ENCODE measurements at places on chromosomes 3 and 15. TPM values are rescaled to one million over a fixed set of nuclear protein-coding genes. Genes with fewer than 3 reads are reported as not detected.

Gene NCK1
- polyA plus RNA-seq, result 24.3 TPM

Gene SCN11A
- not detected for polyA plus RNA-seq

Gene ADIPOQ
- polyA plus RNA-seq, result not detected

Gene TRPM1
- not detected for polyA plus RNA-seq

Gene ECE2
- not detected for polyA plus RNA-seq

Gene GREM1
- polyA plus RNA-seq, result 852 TPM

Gene GRM2
- polyA plus RNA-seq, result 0.19 TPM

Gene CAV3
- not detected for polyA plus RNA-seq

Gene DPPA2
- not detected for polyA plus RNA-seq

Gene SNX22
- polyA plus RNA-seq, result 0.04 TPM

Gene SERPINI1
- 1.3 TPM for polyA plus RNA-seq

Gene PTX3
- 135 TPM for polyA plus RNA-seq

Gene CTXN2
- not detected for polyA plus RNA-seq

- no peak for DNase-seq
Observed at GRCh38 chr3:140552403-140552802, 125.5 kb upstream of the TRIM42 start.

- peak; percentile 20 for DNase-seq
Observed at GRCh38 chr3:62876064-62876463, 848 bp upstream of the CADPS start.

- DNase-seq, result no peak
Observed at GRCh38 chr3:185330644-185331043, 32.3 kb upstream of the MAP3K13 start.

DNA sequence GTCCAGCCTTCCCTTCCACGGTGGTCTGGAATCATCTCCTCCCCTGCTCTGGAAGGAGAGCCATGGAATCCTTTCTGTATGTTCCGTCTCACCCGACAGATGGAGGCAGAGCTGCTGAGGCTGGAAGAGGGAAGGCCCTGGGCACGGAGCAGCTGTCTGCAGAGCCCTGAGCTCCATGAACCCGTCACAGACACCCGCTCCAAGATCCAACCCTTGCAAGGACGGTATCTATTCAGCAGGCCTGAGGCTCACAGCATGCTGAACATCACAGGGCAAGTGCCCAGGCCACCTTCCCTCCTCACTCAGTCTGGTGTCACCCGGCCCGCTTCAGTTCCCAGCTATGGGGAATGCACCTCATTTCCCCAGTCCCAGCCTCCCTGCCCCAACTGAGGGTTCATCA is 103.9 kb downstream of the LRIG1 start:
- no peak for DNase-seq

GRCh38 chr3:145869958-145870357 is 291.0 kb downstream of the PLOD2 start:
- DNase-seq, result no peak

DNA sequence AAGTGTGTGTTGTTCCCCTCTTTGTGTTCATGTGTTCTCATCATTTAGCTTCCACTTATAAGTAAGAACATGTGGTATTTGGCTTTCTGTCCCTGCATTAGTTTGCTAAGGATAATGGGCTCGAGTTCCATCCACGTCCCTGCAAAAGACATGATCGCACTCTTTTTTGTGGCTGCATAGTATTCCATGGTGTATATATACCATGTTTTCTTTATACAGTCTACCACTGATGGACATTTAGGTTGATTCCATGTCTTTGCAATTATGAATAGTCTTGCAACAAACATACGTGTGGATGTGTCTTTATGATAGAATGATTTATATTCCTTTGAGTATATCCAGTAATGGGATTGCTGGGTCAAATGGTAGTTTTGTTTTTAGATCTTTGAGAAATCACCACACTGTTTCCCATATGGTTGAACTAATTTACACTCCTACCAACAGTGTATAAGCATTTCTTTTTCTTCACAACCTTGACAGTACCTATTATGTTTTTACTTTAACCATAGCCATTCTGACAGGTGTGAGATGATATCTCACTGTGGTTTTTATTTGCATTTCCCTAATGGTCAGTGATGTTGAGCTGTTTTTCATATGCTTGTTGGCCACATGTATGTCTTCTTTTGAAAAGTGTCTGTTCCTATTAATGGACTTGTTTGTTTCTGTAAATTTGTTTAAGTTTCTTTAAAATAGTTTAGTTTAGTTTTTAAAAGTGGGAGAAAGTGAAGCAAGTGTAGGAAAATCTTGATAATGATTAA is 21.9 kb upstream of the SLC30A4 start:
- no peak for DNase-seq

GRCh38 chr15:99712415-99712814 is 20.8 kb downstream of the LYSMD4 start:
- DNase-seq, result no peak

- DNase-seq, result no peak
Observed at GRCh38 chr3:5014391-5014790, 35.2 kb downstream of the BHLHE40 start.

GRCh38 chr3:194064380-194065332 is 71.3 kb upstream of the HES1 start:
- no peak for DNase-seq

DNA sequence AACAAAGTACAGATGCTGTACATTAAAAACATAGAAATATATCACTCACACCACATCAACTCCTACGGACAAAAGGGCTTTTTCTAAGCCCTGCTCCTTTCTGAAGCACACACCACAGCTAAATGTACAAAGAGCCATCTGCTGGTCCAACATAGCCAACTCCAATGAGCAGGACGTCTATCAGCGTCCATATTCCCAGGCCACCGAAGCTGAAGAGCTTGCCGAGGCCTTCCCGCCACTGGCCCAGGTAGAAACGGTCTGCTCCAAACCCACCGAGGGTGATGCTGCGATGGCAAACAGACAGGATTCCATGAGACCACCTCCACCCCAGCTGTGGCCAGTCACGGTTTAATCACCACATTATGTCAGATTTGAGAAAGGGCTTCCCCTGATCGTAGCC is 9.8 kb downstream of the TM2D3 start:
- no peak for DNase-seq

DNA sequence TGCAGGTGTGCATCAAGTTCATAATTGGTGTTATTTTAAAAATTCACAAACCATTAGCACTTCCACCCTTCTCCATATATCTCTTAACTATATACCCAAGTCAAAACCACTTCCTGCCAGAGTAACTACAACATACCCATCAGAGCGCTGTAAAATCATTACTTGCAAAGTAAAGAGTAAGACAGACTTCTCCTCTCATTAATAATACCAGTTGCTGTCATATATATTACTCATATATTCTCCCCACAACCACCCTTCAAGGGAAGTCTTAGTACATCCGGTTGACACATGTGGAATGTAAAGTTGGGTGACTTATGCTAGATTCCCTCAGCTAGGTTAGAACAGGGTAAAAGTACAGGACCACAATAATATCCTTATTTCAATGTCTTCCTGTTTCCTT is 5.6 kb downstream of the TERC start:
- peak; percentile 75 for DNase-seq

DNA sequence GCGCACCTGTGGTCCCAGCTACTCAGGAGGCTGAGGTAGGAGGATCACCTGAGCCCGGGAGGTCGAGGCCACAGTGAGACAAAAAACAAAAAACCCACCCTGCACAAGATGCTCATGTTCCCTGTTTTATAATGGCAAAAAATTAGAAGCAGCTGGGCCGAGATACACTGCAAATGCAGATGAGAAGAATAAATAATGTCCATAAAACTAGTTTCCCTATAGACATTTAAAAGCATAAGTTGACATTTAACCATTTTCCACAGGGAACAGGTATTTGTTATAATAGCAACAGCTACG is 537 bp upstream of the SCAP start:
- no peak for DNase-seq

DNA sequence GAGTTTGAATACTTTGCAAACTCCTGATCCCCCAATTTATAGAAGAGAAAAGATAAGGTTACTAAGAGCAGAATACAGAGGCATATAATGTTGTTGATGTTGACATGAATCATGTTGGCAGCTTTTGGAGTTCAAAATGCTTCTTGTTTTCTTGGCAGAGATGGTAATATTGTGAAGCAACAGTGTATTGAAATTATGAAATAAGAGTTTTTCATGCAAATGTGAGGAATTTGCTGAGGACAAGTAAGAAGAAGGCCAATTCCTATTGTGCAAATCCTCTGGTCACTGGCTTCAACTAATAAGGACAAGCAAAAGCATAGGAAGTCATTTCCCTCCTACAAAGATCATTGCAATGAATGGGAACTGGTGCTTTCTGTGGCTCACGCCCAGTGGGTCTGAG is 126.9 kb upstream of the CHL1 start:
- DNase-seq, result no peak

DNA sequence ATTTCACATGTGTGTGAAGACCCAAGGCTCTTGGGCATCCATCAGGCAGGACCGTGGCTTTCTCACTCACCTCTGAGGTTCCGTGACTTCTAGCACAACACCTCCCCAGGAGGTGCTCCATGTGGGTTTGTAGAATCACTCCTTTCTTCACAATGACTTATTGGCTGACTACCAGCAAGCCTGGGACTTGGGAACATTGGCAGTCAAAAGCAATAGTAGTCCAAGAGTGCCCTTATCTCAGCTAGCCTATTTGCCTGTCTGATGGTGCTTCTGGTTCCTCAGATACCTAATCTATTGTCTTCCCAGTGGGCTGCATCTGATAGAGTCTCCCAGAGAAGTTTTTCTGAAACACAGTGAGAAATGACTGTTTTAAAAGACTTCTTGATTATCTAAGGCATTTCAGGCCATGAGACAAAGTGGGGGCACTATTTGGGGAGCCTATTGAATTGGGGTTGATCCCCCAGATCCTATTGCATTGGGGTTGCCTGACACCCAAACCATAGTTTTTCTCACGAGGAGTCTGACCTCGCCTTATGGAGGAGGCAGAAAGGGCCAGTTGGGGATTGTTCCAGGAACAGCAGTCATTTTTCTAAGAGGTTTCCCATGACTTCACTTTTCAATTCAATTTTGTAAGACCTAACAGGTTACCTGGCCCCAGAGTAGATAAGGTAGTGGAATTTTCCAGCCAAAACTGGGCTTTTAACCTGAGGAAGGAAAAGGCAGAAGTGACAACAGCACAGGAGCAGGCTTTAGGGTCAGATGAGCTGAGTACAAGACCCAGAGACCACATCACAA is 88.0 kb downstream of the CYP19A1 start:
- DNase-seq, result no peak

DNA sequence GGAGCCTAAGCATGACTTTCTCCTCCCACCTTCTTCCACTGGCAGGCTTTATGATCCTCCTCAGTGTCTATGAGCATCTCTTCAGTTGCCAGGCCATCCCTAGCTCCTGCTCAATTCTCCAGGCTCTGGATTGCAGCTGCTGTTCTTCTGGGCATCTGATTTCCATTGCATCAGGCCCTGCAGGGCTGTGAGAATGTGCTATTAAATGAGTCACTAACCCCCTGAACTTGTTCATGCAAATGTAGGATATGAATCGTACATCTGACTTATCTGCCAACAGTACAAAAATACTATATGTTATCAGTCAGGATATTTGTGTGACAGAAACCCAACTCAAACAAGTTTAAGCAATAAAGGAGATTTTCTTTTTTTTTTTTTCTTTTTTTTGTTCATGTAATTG is 11.9 kb downstream of the GPR176 start:
- peak; percentile 96 for DNase-seq

GRCh38 chr15:78540871-78541743 is 863 bp downstream of the PSMA4 start:
- peak; percentile 5 for DNase-seq

DNA sequence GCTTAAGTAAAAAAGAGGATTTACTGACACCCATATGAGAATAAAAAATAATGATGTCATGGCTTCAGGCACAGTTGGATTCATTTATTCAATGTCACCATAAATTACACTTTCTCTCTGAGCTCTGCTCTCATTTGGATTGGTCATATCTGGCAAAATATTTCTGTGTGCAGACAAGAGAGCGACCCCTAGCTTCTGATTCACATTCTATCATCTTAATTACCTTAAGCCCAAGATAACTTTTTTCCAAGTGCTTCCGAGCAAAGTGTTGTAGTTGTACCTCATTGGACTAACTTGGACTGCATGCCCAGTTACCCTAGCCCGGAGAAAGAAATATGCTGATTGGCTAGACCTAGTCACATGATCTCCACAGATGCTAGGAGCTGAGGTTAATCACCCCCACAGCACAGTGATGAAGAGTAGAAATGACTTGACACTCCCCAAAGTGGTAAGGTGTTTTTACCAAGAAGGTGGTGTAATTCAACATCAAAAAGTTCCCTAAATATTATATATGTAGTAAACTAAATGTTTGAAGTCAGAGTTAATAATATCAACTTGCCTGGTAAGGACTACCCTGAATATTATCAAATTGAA is 552.2 kb upstream of the SUCLG2 start:
- no peak for DNase-seq

DNA sequence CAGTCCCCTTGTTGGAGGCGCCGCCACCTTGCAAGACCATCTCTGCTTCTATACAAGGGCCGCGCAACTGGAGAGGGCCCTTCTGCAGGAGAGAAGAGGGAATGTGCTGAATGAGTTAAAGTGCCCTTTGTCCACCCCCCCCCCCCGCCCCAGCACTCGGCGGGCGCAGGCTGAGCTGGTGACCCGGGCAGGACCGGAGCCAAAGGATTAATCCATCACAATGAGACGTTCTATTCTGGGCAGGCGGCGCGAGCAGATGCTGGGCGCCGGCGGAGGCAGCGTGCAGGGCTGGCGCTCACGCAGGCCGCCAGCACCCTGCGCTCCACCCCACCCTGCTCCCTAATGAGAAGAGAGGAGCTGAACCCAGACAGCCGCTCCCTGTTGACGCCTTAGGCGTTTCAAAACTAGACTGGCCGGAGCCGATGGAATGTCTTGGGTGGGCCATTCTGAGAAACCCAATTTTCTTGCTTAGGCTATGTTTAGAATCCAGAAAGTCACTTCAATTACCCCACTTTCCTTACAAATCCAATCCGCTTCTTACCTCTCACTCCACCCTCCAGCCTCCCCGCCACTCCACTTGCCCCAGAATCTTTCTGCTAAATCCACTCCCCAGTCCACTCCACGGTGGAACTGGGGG is 32.9 kb downstream of the GJD2 start:
- DNase-seq, result peak; percentile 40

GRCh38 chr3:8981296-8981695 is 18.0 kb upstream of the RAD18 start:
- DNase-seq, result no peak

DNA sequence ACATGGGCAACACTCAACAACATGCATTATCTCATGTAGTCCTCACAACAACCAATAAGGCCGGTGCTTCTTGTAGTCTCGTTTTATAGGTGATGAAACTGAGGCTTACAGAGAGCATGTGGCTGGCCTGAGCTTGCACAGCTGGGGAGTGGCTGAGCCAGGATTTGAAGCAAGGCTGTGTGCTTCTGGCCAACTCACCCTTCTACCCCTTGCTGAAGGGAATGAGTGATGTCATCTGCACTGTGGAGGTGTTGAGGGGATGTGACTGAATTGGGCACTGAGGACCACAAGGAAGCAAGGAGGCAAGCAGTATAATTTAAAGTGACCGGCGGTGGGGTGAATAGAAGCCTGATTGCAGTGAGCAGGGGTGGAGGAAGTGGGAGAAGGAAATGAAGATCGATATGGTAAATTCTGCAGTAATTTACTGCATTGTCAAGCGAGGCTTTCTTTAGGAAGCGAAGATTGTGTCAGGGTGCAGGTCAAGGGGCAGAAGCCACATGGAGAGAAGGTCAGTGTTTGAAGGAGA is 62.3 kb downstream of the MINAR1 start:
- DNase-seq, result no peak

- no peak for DNase-seq
Observed at GRCh38 chr15:48720646-48721045, 75.1 kb upstream of the FBN1 start.

All from IMR-90 (cell line).